ENCODE measurements at places on chromosomes 2 and 18. TPM values are rescaled to one million over a fixed set of nuclear protein-coding genes. Genes with fewer than 3 reads are reported as not detected.

GRCh38 chr2:231503766-231504165 is 26.5 kb downstream of the NMUR1 start:
- no peak for DNase-seq

CAPN13 gene
- 49.7 TPM for total RNA-seq

- DNase-seq, result no peak
These were observed 12.0 kb downstream of the RUFY4 start for GRCh38 chr2:218081063-218081462.

DNA sequence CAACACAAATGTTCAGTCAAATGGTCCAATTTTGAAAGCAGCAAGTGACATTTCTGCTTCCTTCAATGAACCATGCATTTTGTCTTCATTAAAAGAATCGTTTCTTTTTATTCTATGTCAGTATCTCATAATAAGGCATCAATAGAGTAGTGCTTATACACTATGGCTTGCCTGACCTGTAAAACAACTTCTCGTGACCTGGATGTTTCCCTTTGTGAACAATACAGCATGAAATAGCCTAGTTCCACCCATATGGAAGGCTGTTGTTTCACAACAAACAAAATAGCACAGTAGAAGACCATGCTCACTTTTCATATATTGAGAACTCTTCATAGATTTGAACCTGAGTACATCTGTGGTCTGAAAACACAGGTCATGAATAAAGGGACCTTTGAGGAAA is 104.3 kb upstream of the PIK3C3 start:
- DNase-seq, result no peak

- DNase-seq, result peak; percentile 75
These were observed at the start of gene ACTG2 for GRCh38 chr2:73892631-73893329. ACTG2 (plus strand) TSS chr2:73893008; CDS start chr2:73901312, 8,304 bp downstream.

DNA sequence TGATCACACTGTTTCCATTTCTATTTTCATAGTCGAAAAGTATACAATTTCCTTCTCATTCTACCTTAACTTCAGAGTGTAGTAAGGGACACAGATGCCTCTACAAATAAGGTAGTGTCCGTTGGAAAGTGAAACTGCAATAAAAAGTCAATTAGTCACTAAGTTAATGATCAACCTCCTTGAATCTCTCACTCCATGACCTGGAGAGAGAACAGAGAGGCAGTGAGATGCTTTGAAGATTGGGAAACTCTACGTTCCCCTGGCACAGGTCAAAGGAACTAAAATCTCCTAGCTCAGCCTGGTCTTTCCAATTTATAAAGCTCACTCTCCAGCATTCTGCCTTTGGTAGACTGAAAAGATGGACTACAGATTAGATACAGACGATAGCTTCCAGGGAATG is 153.8 kb upstream of the ACAA2 start:
- no peak for DNase-seq

- no peak for DNase-seq
These were observed 6.3 kb upstream of the EN1 start for GRCh38 chr2:118853651-118854291.

DYNAP gene
- total RNA-seq, result not detected

ALPP gene
- total RNA-seq, result 0.15 TPM

NTSR2 gene
- total RNA-seq, result not detected

GRCh38 chr2:15691586-15692310 is 100.1 kb downstream of the DDX1 start:
- DNase-seq, result no peak

C2orf15 gene
- 3.3 TPM for total RNA-seq

CRIM1 gene
- 67.7 TPM for total RNA-seq

DNA sequence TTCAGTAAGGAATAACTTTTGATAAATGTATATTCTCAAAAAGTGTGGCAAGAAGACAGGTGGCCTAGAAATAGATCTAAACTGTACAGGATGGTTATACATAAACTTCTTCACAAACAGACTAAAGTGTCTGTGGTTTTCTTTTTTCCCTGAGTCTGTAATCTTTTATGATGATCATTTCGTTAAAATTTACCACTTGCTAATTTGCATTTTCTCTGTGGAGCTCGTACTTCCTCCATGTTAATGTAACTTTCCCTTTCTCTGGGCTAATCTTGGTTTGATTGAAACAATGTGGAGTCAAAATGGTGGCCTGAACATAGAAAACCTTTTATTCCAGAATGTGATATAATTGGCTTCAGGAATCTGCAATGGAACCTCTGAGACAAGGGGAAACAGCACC is 166.2 kb downstream of the FTCDNL1 start:
- no peak for DNase-seq

DNA sequence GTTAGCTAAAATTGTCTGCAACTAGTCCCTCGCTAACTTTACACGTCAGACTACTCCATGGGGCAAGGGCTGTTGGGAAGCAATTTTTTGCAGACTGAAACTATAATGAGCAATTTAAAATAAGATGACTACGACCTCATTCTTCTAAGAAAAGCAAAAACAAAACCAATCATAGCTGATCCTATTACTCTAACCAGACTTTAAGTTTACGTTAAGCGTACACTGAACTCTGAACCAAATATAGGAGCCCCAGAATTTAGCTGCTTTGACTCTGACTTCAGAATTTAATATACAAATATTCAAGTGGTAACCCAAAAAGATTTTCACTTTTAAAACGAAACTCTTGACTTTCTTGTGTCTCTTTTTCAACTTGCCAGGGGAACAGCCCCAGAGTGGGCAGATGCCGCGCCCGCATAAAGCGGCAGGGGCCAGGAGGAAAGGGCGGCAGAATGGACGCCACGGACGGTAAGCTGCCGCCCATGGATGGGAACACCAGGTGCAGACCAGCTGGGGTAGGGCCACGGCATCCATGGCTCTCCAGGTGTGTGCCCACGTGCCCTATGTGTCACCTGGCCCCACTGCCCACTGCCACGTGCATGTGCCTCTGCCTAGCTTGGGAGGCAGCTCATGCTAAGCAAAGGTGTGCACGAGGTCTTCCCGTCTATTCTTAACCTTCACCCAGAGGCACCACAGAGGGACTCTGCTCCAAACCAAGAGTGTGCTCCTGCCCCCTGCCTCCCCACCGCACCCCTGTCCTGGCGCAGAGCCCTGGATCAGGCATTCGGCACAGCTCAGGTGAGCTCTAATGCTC is 217.6 kb downstream of the HDAC4 start:
- DNase-seq, result peak; percentile 1

DNA sequence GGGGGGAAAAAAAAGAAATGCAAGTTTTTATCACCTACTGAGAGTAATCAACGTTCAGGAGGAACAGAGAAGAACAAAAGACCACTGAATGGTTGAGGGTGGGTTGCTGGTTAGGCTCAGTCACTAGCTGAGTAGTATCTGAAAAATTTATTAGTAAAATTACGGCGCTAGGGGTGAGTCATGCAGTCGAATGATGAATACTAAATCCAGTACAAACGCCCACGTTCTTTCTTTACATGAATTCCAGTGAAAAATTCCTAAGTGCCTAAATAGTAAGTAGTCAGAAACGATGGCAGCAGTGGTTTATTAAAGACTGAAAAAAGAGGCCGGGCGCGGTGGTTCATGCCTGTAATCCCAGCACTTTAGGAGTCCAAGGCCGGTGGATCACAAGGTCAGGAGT is 52.0 kb downstream of the TEKT4 start:
- DNase-seq, result no peak

DNA sequence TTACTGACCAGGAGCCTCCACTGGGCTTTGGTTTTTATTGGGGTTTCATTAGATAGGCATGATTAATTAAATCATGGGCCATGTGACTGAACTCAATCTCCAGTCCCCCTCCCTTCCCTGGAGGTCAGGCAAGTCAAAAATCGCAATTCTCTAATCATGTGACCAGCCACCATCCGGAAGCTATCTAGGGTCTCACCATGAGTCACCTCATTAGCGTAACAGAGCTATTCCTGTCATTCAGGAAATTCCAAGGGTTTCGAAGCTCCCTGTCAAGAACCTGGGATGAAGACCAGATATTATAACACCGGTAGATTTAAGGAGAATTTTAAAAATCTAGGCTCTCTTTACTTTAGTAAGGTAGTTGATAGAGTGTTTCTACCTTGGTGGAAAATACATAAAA is 180.3 kb upstream of the TCF4 start:
- no peak for DNase-seq

TNP1 gene
- not detected for total RNA-seq

COBLL1 gene
- 33.3 TPM for total RNA-seq

DNA sequence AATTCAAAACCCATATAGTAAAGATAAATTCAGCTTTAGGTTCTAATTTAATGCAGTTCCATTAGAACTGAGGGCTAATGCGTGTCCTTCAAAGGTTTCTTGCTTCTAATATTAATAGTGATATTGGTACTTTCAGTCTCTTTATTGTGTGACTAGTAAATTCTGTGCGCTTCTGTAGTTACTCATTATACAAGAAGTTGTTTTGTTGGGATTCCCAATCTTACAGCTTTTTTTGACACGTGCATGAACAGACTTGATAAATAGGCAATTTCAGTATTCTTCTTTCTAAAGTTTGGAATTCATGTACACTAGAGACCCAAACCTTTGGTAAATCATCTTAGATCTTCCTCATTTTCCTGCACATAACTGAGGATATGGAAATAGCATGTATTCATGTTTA is 71.8 kb downstream of the HAUS1 start:
- no peak for DNase-seq

- DNase-seq, result no peak
These were observed 117.6 kb upstream of the KLF7 start for GRCh38 chr2:207283356-207283755.

LDLRAD4 gene
- total RNA-seq, result 33.6 TPM

GRCh38 chr2:207892716-207893402 is 123.2 kb upstream of the FZD5 start:
- no peak for DNase-seq

TSPYL6 gene
- not detected for total RNA-seq

LYPD6B gene
- total RNA-seq, result 1.7 TPM

DNA sequence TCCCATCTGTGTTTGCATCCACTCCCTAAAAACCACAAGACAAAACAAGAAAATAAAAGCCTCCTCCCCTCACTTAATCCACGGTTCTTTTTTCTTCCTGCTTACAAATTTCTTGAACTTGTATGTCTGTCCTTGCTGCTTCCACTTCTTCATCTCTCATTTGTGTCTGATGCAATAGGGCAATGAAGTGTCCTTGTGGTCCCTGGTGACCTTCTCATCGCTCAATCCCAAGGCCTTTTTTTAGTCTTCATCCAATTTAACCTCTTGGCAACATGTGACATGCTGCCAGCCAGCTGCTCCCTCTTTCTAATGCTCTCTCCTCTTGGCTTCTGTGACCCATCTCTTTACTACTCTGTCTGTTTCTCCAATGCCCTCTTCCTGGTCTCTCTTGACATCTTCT is 87.6 kb downstream of the SEMA4F start:
- DNase-seq, result no peak

SLC9A2 gene
- total RNA-seq, result 81.1 TPM

- no peak for DNase-seq
These were observed 100.8 kb downstream of the ITGB1BP1 start for GRCh38 chr2:9322576-9322975.

DNA sequence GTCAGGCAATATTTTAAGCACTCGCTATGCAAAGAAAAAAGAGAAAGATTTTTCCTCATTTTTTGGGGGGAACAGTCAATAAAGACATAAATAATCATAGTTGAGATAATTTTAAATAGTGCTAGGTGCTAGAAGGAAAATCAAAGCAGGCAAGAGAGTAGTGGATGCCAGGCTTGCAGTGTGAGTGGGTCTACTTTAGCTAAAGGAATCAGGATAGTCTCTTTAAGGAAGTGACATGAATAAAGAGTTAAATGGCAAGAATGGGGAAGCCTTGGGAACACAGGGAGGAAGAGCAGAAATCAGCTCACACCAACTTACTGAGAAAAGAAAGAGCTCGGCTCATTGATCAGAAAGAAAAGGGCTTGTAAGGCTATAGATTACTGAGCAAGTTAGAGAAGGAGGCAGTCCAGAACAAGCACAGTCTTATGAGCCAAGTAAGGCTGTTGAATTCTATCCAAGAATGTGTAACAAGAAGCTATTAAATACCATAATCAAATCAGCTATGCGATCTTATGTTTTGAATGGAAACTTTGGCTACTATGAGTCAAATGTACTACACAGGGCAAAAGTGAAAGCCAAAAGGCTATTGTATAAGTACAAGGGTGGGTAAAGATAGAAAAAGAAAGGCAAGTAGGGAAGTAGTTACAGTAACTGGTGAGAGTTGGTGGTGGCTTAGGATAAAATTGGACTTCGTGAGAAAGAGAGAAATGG is 833.8 kb upstream of the PIK3C3 start:
- DNase-seq, result no peak

DNA sequence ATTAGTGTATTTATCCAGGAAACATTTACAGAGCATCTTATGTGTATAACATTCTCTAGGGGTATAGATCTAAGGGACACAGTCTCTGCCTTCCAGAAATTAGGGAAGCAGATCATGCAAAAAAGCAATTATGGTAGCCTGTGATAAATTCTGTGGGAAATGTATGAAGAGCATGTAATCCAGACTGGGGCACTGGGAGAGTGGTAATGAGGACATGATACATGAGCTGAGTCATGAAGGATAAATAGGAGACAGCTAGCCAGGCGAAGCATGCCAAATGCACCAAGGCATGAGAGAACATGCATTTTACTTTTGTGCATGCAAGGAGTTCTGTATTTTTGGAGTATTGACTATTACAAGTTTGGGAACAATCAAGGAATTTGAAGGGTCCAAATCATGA is 8.9 kb upstream of the RPRM start:
- DNase-seq, result no peak

MFF gene
- total RNA-seq, result 60.4 TPM

DNA sequence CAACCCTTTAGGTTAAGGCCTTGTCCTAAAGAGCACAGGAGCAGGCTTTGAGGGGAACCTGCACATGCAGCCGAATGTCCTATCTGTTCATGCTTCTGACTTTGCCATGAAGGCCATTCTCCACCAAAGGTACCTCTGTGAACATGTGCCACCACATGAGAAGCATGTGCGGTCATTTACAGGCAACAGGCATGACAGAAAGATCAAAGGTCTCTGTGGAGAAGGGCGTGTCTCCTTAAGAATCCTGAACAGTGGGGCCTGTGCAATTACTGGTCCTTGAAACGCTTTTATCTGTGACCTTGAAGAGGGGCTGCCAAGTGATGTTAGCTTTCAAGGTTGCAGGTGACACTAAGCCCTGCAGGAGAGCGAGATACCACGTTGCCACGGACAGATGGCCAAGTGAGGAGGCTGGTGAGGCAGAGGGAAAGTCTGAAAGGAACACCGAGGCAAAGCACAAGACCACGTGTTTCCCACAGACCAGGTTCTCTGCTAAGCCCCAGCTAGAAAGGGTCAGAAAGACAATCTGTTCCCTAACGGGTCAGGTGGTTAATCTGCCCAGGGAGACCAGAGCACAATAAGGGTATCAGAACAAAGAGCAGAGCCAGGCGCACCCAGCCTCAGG is 19.5 kb upstream of the POMC start:
- no peak for DNase-seq

- no peak for DNase-seq
These were observed 137.6 kb downstream of the NCK2 start for GRCh38 chr2:105882341-105882740.

Measured in left colon (tissue), 2 donors.